ENCODE measurements at places on chromosomes 1 and 21.
A peak's percentile ranks its signal among the peaks of the same experiment; 100 is the strongest.

GRCh38 chr1:177799746-177800145, 170.1 kb downstream of the SEC16B start:
- DNase-seq, result no peak

- DNase-seq, result no peak
Observed at GRCh38 chr21:43572446-43572845, 86.8 kb downstream of the HSF2BP start.

DNA sequence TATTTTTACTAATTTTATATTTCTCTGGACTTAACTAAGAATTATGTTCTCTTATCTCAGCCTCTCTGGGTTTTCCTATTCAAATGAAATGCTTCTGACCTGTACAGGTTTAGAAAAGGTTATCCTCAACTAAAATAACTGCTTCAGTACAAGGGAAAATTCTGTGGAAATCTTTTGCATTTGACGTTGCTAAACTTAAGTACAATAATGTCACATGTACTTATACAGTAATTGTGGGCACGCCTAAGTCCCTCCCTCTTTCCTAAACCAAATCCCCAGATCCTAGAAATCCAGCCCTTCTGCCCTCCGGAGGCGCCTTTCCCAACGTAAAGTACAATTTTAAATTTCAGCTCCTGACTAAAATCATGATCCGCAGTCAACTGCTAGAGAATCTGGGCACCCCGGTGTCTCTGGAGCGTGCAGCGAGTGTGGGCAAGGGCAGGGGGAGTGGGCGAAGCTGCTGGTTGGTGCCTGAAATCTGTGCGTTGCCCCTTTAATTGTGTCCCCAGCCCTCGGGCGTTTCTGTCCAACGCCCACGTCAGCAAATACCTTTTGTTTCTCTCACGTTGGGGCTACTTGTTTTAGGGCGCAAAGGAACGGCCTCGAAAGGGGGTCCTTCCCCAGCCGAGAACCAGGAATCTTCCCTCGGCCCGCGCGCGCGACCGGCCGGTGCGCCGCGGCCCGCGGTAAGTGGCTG, at the start of gene ZBTB8A:
ZBTB8A (plus strand) TSS at position 541 of the 697 bp plus-strand sequence. CDS start 53,505 bp downstream, outside the sequence.
- peak; percentile 32 for DNase-seq

- DNase-seq, result no peak
Observed at GRCh38 chr1:33047839-33048305, 11.2 kb upstream of the AK2 start.

DNA sequence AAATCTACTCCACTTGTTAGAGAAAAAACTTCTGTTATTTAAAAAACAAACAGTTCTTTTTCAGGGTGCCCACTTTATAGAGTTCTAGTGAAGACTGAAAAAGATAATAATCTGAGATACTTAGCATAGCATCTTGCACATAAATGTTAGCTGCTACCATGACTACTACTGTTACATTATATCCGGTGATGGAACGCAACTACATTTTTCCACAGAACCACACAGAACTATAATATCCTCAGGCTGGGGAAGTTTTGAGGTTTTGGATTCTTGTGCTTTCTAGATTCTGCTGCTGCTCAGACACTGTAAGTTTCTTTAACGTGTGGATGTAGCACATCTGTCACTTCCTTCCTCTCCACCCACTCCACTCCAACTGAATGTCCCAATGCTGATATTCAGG, 110.3 kb downstream of the PTPN14 start:
- DNase-seq, result no peak

DNA sequence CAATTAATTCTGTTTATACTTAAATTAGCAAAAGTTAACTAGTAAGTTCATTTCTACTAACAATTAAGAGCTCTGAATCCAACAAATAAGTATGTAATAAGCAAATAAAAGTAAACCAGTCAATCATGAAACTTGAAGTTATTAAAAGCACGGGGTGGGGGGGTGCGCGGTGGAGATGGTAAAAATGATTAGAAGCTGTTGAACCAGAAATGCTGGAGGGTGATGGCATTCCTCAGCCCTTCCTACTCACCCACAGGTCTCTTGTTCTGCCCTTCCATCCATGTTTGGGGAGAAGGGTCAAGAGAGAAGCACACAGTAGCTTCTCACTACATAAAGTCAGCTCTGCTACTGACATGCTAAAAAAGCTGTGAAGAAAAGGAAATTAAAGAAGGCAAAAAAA, 63.5 kb downstream of the AKT3 start:
- DNase-seq, result no peak

DNA sequence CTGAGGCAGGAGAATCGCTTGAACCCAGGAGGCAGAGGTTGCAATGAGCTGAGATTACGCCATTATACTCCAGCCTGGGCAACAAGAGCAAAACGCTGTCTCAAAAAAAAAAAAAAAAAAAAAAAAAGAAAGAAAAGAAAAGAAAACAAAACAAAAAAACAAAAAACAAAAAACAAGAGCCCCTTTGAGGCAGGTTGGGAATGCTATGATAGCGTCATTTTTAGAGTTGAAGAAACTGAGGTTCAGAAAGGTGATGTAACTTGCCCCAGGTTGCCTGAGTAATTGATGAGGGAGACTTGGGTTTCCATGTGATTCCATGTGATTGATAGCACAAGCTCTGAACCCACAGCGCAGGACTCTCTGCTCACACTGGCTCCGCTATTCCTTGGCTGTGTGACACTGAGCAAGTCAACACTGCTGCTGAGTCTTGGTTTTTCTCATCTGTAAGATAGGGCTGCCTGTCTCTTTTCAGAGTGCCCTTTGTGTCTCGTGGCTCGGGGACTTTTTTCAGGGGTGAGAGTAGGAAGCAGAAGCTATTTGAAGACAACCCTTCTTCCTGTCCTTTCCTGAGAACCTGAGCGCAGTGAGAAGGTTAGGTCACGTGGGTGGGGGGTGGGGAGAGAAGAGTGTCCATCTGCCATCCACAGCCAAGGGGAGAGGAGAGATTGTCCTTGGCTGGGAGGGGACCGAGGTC, 2.5 kb downstream of the CNR2 start:
- DNase-seq, result no peak

DNA sequence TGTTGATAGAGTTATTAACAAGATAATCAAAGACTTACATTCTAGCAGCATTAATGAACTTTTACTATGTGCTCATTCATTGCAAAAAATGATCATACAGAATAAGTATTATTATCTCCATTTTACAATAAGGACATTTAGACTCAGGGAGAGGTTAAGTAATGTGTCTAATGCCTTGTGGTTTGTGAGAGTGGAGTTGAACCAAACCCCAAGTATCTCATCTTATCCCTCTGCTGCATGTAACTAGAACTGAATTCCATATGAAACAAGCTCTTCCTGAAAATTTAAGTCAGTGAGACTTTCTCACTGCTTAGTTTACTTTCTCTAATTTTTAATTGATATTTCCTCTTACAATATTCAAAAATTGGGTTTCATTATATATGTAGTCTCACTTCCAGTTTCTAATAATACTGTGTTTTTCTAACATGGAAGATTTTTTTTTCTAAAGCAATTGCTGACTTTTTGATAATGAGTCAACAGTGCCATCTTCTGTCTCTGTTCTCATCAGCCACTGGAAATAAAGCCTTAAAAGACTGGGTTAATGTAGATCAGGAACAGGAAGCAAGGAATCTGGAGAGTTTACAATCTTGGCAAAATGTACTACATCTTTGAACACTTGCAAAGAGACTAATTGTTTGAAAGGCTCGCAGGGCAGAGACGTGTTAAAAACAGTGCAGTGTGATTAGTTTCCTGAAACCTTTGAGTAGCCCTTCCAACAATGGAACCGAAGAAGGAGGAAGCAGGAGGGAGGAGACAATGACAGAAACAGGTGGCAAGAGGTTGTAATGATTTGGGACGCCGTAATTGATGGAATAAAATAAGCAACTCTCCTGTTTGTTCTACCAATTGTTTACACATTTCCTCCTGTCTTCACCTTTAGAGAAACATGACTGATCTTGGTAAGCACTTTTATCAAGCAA, 567.6 kb downstream of the MRPL39 start:
- DNase-seq, result peak; percentile 8

GRCh38 chr1:234143681-234144080, 229.6 kb upstream of the COA6 start:
- no peak for DNase-seq

- no peak for DNase-seq
Observed at GRCh38 chr1:190476321-190476720, 1.3 kb downstream of the BRINP3 start.

GRCh38 chr1:31934706-31935629, 3.2 kb downstream of the PTP4A2 start:
- DNase-seq, result no peak

DNA sequence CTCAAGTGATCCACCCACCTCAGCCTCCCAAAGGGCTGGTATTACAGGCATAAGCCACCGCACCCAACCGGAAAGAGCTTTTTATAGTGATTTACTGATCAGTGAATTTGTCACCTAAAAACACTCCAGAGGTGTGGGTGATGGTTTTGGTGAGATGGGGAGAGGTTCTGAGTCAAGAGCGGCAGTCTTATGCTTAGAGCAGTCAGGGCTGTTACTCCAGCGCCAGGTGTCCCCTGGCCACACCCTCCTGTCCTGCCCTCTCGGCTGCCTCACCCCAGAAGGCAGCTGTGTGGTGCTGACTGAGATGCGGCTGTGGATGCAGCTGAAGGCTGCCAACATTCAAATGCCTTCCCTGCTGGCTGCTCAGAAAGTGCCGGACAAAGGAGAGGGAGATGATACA, 94.5 kb upstream of the LPGAT1 start:
- DNase-seq, result no peak

- no peak for DNase-seq
Observed at GRCh38 chr1:180299479-180300221, 69.6 kb downstream of the LHX4 start.
